ENCODE measurements at places on chromosomes 6 and 20.

DNA sequence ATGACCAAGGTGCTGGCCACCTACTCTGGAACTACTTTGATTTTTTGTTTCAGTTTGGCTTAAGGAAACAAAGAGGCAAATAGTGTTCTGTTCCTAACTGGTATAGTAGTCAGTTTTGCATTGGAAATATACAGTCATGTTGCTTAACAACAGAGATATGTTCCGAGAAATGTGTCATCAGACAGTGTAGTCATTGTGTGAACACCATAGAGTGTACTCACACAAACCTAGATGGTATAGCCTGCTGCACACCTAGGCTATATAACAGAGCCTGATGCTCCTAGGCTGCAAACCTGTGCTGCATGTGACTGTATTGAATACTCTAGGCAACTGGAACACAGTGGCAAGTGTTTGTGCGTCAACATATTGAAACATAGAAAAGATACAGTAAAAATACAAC lies 80.4 kb downstream of the ARID1B start:
- no peak for DNase-seq

- DNase-seq: no peak
Measured at GRCh38 chr6:14149053-14149738, 31.6 kb downstream of the CD83 start.

DNA sequence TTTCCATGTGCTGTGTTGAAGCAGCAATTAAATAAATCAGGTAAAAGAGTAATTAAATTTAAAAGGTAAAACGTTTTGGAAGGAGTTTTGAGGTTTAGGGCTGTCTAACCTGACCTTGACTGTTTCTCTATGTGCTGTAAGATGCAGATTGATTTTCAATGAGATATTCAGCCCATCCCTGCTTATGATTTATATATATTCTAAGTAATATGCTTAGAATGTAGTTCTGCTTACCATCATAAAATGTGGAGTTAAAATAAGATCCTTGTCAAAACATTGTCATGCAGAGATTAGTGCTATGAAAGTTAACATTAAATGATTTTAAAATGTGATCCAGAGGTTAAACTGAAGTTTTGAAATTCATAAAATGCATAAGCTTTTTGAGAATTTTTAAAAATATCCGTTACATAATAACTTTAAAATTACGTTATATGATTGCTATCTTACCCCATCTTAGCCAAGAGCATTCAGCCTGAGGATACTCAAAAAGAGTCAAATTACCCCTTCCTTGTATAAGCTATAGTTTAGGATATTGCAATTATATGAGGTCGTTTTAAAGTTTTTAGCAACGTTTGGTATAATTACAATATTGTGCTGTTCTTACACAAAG lies 122.5 kb downstream of the MTHFD1L start:
- no peak for DNase-seq

DNA sequence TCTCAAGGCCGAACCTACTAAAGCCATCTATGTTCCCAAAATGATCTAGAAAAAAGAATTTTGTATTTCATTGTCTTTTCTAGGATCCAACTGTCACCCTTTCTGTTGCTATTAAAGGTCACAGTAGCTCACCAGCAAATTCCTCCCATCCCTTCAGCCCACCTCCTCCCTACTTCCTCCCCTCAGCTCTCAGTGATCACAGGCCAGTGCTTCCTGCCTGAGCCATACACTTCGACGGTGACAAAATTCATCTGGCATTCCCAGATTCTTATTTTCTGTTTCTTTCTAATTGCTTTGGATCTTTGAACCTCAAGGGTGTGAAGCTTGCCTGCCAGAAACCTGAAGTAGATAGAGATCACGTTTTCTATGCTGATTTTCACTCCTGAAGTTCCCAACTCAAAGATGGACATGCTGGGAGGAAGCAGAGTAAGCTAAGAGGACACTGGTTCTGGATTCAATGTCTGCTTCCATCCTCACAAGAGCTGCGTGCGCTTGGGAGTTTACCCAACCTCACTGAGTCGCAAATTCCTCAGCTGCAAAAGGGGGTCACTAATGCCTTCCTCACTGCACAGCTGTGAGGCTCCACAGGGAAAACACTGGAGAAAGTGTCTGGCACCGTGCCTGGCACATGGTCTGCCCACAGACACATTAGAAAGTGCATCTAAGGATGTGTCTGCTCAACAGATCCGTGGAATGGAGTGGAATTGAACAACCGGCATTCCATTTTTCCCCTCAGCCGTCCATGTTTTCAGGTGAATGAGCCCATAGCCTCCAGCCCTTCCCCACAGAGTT lies 34.5 kb downstream of the MDGA1 start:
- DNase-seq: no peak

DNA sequence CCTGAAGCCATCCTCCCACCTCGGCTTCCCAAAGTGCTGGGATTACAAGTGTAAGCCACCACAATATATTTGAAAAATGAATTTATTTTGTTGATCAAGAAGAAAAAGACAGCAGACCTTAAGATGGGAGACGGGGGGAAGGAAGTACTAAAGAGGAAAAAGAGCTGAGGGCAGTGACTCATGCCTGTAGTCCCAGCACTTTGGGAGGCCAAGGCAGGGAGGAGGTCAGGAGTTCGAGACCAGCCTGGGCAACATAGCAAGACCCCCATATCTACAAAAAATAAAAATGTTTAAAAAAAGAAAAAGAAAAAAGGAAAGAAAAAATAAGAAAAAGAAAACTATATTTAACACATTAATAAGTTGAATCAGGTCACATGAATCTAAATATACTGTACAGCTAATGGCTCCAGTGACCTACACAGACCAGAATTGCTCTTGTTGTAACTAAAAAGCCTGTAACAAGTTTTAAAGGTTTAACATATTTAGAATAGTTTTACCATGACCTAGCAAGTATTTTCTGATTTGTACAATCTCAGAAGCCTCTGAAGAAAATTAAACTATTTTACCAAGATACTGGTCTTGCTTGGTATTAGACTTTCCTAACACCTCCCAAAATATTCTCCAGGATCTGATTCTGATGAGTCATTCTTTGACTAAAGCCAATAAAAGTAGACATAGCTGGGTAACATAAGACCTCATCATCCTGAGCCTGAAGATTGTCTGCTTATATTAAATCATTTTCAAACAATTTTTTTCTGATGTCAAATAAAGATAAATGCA lies 4.3 kb upstream of the AKIRIN2 start:
- no peak for DNase-seq

- DNase-seq: no peak
Measured at GRCh38 chr20:11207749-11208502, 534.1 kb upstream of the JAG1 start.

Measured in hematopoietic multipotent progenitor cell treated with erythropoietin and hydrocortisone succinate and interleukin-3 and kit ligand, for 6 days (in vitro differentiated cells).